ENCODE measurements at places on chromosomes 7 and 10.

DNA sequence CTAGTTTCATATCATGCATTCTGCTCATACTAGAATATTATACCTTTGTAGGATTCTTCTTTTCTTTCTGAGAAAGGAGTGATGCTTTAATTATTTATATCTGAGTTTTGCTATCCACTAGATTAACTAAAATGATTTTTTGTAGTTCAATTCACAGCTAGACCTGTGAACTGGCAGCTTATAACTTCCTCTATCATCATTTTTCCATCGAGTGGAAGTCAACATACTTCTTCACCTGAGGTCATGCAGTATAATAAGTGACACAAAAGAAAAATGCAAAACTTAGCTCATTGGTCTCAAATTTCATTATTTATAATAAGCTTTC is 8.0 kb downstream of the LRRN3 start:
- DNase-seq = no peak

DNA sequence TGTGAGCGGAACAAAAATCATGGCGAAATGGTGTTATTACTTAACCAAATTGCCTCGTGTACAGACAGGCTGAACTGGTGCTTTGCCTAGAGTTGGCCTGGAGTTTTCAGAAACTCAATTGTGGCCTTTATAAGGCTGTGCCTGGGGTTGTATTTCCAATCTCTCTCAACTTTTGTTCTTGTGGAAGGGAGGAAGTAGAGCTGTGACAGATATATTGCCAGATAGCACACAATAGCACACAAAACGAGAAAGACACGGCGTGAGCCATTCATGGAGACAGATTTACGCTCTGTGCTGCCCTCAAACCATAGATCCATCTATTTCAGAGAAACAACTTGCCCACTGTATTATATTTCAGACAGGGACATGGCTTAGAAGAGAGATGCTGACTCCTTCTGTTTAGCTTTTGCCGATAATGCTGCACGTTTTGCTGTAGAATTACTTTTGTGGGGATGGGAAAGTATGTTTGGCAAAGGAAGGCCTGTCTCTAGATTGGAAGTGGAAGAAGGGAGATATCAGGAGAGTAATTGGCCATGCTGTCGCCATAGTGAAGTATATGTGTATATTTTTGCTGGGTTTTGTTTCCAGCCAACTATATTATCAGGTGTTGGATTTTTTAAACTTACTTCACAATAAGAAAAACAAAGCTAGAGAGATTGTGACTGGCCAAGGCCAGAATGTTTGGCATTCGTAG is 80.4 kb downstream of the AUTS2 start:
- DNase-seq = no peak

DNA sequence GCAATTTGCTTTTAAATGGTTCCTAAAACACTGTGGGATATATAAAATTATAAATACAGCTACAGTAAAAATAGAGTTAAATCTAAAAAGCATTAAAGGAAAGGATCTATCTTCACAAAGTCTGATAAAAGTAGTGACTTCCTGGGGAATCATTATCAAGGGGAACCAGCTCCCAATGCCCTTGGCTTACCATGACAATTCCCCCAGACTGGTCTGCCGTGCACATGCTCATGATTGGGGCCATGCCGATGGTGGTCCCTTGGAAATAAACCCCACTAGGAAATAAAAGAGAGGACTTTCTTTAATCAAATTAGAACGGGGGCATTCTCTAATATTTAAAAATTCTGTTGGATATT is 201.8 kb downstream of the FANK1 start:
- DNase-seq = no peak

DNA sequence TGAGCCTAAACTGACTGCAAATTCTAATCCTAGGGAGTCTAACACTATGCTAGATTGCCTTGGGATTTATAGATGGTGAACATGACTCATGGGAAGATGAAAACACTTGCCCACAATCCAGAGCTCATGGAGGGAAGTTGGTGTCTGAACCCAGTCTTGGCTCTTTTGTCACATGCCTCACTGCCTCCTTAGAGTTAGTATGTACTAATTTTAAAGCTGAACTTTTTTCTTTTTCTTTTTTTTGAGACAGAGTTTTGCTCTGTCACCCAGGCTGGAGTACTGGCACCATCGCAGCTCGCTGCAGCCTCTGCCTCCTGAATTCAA is 14.4 kb downstream of the MRPL32 start:
- no peak for DNase-seq

DNA sequence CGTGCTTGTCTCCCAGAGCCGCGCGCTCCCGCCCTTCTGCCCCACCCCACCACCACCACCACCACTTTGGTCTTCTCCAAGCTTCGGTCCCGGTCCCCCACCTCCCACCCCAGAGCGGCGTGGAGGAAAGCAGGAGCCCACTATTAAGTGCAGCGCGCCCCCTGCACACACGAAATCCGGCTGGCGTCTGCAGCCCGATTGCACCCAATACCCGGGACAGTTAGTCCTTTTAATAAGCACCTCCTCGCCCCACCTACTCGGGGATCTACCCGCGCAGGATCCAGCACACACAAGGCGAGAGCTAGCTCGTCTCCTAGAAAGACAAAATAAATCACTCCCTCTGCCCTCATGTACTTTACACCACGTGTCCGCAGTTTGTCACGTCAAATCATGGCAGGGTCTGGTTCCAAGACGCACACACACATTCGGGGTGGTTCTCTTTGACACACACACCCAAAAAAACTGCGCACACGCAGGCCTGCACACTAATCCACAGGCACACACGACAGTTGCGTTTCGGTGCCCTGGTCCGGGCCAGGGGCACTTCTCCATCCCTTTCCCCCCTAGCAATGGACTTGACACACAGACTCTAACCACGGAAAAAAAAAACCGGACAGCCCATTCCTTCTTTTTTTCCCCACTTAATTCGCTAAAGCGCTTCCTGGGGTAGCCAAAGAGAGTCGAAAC is 1.6 kb downstream of the SFMBT2 start:
- DNase-seq = no peak

- DNase-seq = peak; percentile 85
Measured at GRCh38 chr10:77716458-77717317, 79.1 kb upstream of the KCNMA1 start.

- no peak for DNase-seq
Measured at GRCh38 chr7:33601884-33602283, 303.5 kb upstream of the BMPER start.

DNA sequence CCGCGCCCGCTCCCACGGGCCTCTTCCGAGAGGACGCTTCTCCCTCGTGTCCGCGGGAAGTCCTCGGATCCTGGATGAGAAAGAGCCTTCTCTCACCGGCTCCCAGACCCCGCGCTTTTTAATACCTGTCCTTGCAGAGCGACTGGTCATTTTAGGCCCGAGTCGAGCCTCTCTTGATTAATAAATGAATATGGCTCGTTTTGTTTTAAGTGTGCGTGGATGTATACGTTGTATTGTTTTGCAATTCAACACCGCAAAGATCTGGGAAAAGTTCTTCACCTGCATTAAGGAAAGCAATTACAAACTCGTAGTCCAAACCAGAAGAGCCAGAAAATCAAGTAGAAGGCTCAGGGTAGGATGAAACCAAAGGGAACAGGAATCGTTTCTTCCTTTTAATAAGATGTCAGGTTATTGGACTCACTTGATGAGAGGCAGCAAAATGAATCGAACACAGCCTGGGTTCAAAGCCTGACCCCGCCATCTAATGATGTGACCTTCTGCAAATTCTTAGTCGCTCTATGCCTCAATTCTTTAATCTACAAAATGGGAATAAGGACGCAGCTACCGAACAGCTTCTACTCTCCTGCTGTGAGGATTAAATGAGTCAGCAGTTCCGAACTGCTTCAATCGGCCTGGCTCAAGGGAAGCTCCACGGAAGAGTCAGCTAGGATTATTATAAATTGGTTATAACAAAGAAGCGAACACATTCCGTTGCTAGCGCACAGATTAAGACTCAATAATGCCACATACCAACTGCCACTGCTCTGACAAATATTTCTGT is 277.8 kb upstream of the NEBL start:
- no peak for DNase-seq

- no peak for DNase-seq
Measured at GRCh38 chr10:38094927-38095574, 914 bp downstream of the ZNF37A start.

- DNase-seq = no peak
Measured at GRCh38 chr10:117248750-117249465, 8.0 kb downstream of the SLC18A2 start.

GRCh38 chr7:43004082-43004481 is 71.9 kb downstream of the MRPL32 start:
- peak; percentile 37 for DNase-seq

- no peak for DNase-seq
Measured at GRCh38 chr7:121500360-121501058, 104.4 kb upstream of the FAM3C start.

GRCh38 chr7:98733036-98733435 is 116.0 kb downstream of the NPTX2 start:
- DNase-seq = no peak

- DNase-seq = no peak
Measured at GRCh38 chr10:97701438-97702069, 12.0 kb upstream of the MARVELD1 start.

- DNase-seq = no peak
Measured at GRCh38 chr10:24456322-24456721, 247.4 kb downstream of the KIAA1217 start.

DNA sequence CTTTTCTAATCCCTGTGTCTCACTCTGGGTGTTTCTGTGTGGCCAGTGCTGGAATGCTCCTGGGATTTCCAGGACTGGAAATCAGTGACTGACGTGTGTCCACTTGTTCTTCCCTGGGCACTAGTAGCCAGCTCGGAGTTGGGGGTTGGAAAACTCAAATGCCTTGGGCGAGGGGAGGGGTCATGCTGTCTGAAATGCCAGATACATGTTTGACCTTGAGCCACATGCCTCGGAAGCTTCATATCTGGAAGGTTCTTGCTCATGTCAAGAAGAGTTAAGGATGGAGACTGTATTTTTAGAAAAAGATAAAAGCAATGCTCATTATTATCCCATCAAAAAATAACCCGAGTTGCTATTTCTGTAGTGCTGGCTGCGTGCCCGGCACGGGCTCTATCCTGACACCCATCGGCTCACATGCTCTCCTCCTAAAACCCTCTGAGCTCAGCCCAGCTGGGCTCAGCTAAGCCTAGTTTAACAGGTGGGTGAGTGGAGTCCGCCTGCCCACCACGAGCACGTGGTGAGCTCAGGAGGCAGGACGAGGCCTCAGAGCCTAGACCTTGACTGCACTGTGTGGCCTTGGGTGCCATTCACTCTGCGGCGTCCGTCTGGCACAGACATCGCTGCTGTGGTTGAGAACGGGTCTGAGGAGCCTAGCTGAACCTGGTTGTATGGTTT is 6.4 kb downstream of the DPYSL4 start:
- DNase-seq = no peak

GRCh38 chr7:70618020-70618551 is 513.9 kb upstream of the GALNT17 start:
- no peak for DNase-seq

DNA sequence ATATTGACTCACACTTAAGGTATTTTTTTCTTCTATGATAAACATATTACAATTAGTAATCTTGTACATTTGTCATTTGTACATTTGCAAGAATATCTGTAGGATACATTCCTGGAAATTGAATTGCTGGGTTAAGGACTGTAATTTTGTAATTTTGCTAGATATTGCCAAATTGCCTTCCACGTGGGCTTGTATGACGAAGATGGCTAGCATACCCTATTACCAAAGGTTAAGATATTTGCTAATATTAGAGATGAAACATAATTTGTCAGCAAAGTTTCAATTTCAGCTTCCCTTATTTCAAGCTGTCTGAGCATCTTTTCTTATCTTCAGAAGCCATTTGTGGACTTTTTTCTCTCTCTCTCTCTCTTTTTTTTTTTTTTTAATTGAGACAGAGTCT is 1.0 kb upstream of the LYZL2 start:
- no peak for DNase-seq

GRCh38 chr10:52952391-52953055 is 179.9 kb upstream of the MBL2 start:
- no peak for DNase-seq

DNA sequence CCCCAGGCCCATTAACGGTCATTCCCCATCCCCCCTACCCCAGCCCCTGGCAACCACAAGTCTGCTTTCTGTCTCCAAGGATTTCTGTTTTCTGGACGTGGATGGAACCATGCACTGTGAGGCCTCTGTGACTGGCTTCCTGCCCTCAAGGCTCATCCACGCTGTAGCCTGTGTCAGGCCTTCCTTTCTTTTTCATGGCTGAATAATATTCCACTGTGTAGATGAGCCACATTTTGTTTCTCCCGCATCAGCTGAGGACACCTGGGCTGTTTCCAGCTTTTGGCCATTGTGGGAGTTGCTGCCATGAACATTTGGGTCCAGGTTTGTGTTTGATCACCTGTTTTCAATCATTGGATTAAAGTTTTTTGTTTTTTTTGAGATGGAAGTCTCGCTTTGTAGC is 50.0 kb downstream of the UNCX start:
- no peak for DNase-seq

- no peak for DNase-seq
Measured at GRCh38 chr10:7520507-7521485, 110.0 kb upstream of the SFMBT2 start.

GRCh38 chr7:2272031-2272430 is 30.0 kb downstream of the NUDT1 start:
- no peak for DNase-seq
